ENCODE measurements at places on chromosomes 6 and 20.

DNA sequence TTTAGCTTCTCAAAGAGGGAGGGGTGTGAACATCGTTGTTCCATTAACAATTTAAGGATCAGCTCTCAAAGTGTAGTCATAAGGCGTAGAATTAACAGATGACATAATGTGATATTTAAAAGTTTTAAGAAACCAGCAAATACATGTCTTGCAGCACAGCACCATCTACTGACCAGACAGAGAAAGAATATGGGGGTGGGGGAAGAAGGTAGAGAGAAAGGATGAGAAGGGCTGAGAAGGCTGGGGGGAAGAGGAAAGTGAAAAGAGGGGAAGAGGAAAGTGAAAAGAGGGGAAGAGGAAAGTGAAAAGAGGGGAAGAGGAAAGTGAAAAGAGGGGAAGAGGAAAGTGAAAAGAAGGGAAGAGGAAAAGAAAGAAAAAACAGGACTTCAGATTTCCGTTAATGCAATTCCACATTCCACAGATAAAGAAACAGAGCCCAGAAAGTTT is 80.9 kb downstream of the HAO1 start:
- peak; percentile 74 for DNase-seq

- DNase-seq, result no peak
Measured at GRCh38 chr20:5753814-5754213, 3.6 kb downstream of the SHLD1 start.

DNA sequence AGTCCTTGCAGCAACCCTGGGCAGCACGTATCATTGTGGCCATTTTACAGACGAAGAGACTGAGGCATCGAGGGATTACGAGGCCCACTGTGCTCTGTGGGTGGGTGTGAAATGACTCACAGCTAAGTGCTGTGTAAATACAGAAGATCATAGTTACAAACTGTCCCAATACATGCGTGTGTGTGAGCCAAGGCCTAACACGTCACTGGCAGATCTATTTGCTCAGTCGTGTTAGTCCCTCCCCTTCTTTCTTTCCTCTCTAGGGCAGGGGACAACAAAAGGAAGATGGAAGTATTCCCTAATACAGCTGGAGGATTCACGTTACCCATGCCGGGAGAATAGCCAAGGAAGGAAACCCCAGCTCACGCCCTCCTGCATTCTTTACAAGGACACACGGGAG is 175.9 kb downstream of the CDC5L start:
- DNase-seq, result no peak

DNA sequence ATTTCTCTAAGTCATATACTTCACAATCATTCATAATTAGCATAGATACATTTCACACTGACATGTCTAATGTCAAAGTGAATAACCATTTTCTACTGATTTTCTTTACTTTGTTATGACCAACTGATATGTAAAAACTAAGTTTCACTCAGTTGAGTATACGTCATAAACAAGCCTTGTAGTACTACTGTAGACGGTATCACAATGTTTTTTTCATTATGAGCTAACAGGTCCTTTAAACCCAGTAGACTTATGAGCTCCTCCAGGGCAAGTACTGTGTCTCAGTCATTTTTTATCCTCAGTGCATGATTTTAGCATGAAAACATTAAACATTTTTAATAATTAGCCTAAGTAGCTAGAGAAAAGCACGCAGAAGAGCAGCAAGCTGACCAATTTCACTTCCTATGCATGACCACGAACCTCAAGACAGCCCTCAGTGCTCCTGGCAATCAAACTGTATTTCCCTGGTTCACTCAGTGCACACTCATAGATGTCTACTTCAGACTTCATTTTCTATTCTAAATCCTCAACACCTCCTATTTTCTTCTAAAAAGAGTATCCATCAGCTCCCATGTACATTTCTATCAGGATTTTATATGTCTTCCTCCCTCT is 32.0 kb upstream of the TFAP2D start:
- no peak for DNase-seq

DNA sequence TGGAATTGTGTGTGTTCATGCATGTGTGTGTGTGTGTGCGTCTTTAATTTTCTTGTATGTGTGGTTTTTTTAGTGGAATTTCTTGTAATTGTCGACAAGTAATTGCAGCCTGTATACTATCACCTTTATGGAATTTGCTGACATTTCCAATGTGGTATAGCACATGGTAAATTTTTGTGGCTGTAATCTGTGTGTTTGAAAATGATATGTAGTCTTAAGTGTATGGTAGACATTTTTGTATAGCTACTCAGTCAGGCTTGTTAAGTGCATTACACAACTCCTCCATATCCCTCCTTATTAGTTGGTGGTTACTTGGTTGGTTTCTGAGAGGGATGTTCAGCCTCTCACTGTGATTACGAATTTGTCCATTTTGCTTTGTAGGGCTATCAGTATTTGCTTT is 384.5 kb upstream of the HSF2 start:
- no peak for DNase-seq
